ENCODE measurements at places on chromosomes 4 and X.

- no peaks in the 10 kb centered on the region for H3K4me1 ChIP-seq
- no peak overlapping the region for H3K4me3 ChIP-seq
- no peaks in the 10 kb centered on the region for H3K27me3 ChIP-seq
- no peak for DNase-seq
- H3K27ac ChIP-seq: no peak overlapping the region
- H3K36me3 ChIP-seq: no peaks in the 10 kb centered on the region
Measured at GRCh38 chrX:100445593-100445992, 35.5 kb upstream of the PCDH19 start.

- no peak for DNase-seq
- no peaks in the 10 kb centered on the region for H3K36me3 ChIP-seq
- no peak overlapping the region for H3K27ac ChIP-seq
- peaks cover 4% of the 10 kb centered on the region for H3K4me1 ChIP-seq
- H3K27me3 ChIP-seq: peaks cover 8% of the 10 kb centered on the region
- no peak overlapping the region for H3K4me3 ChIP-seq
Measured at GRCh38 chr4:123744664-123745290, 348.2 kb downstream of the SPRY1 start.

- DNase-seq: peak; percentile 59
- no peaks in the 10 kb centered on the region for H3K36me3 ChIP-seq
- H3K4me1 ChIP-seq: peaks cover 32% of the 10 kb centered on the region
- H3K4me3 ChIP-seq: peak overlapping the region; percentile 94
Measured at GRCh38 chr4:107721436-107722100, 1.5 kb upstream of the PAPSS1 start.

DNA sequence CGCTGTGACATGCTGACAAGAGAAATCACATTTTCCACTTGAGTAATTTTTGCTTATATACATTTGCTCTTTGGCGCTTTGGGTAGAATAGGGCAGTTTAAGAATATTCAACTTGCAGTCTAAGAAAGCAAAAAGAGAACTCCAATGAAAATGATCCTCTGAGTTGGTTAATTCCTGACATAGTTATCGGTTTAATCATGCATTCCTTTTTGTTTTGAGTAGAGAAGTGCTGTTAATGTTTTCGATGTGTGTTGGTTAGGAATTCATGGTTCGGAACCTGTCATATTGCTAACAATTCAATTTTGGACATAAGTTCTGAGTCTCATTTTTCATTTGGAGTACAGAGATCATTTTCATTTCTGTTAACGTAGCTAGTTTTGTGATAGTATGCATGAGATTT lies 700.6 kb upstream of the PITX2 start:
- H3K36me3 ChIP-seq: no peaks in the 10 kb centered on the region
- no peaks in the 10 kb centered on the region for H3K4me1 ChIP-seq
- no peak overlapping the region for H3K4me3 ChIP-seq
- no peak for DNase-seq

DNA sequence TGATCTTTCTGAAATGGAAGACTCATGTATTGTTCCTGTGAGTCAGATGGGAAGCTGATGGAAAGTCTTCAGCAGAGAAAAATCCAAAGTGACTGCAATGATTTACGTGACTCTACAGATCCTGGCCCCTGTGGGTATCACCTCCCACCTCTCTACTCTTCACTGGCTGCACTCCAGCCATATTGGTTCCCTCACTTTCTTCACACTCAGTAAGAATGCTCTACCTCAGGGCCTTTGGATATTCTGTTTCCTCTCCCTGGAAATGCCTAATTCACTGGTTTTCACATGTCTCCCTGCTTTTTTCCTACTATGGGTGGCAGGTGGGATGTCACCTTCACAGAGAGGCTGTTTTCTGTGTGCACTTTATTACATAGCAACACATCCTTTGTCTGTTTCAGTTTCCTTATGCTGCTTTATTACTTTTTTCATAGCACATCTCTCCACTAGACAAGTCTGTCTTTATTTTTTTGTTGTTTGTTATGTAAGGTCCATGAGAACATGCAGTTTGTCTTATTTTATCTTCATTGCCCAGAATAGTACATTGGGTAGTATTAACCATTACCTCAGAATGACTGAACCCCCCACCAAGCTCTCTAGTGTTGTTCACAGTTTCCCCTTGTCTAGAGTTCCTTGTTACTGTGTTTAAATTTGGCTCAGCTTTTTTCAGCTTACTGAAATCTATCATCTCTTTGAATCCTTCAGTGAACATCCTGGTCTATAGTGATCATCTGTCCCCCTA lies 57.6 kb upstream of the CLNK start:
- no peak overlapping the region for H3K27ac ChIP-seq
- no peaks in the 10 kb centered on the region for H3K36me3 ChIP-seq
- H3K4me1 ChIP-seq: no peaks in the 10 kb centered on the region
- H3K27me3 ChIP-seq: no peaks in the 10 kb centered on the region

GRCh38 chrX:12610079-12610478 lies 181.1 kb upstream of the PRPS2 start:
- no peaks in the 10 kb centered on the region for H3K36me3 ChIP-seq
- H3K27ac ChIP-seq: no peak overlapping the region
- H3K4me1 ChIP-seq: no peaks in the 10 kb centered on the region
- peaks cover 2% of the 10 kb centered on the region for H3K27me3 ChIP-seq
- DNase-seq: no peak
- H3K4me3 ChIP-seq: no peak overlapping the region

DNA sequence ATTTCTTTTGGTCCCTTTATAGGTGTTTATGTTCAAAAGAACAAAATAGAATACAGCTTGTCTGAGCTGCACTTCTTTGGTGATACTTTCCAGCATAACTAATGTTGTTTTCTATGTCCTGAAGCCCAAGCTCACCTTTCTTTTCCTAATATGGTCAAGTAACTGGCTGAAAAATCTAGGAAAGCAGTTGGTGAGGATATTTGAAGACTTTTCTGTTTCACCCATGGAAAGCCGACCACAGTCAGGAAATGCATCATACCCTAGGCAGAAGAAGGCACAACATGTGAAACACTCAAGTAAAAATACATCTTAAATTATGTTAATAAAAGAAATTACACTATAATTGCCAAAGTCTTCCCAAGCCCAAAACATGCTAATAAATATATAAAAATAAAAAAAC lies 337.0 kb downstream of the PDGFC start:
- no peak overlapping the region for H3K4me3 ChIP-seq
- no peak for DNase-seq
- H3K36me3 ChIP-seq: no peaks in the 10 kb centered on the region
- no peaks in the 10 kb centered on the region for H3K4me1 ChIP-seq
- H3K27me3 ChIP-seq: no peaks in the 10 kb centered on the region

DNA sequence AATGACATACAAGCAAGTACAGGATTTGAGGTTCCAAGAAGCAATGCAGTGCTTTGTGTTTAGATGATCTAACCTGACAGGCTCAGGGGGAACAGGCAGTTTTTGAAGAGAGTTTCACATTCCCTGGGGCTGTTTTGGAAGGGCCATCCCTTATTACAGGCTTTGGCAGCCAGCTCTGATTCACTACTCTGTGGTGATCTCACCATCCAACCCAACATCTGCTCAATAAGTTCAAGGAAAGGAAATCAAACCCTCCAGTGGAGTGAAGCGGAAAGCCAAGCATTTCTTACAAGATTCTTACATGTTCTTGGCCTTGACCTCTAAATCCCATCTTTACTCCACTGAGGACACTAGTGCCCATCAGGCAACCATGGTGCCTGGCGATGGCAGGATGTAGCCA lies 7.5 kb downstream of the IDS start:
- no peak overlapping the region for H3K27ac ChIP-seq
- no peaks in the 10 kb centered on the region for H3K27me3 ChIP-seq
- H3K36me3 ChIP-seq: peaks cover 11% of the 10 kb centered on the region
- H3K4me1 ChIP-seq: peaks cover 13% of the 10 kb centered on the region
- no peak for DNase-seq

DNA sequence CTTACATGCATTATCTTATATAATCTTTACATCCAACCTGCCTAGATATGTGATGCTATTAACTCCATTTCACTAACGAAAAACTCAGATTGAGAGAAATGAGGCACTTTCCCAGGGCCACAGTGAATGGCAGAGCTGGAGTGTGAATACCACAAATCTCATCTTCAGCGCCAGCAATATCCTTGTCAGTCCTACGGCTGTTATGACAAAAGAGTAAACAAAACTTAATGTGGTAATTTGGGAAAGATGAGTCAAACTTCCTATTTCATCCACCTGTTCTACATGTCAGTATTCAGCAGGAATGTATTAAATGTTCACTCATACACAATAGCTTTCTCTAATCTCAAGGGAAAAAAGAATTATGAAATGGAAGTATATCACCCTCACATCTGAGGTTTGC lies 56.9 kb downstream of the FAT1 start:
- H3K4me1 ChIP-seq: no peaks in the 10 kb centered on the region
- H3K27me3 ChIP-seq: peaks cover 3% of the 10 kb centered on the region
- H3K4me3 ChIP-seq: no peak overlapping the region
- no peaks in the 10 kb centered on the region for H3K36me3 ChIP-seq

- H3K4me1 ChIP-seq: peaks cover 13% of the 10 kb centered on the region
- H3K27ac ChIP-seq: no peak overlapping the region
- H3K27me3 ChIP-seq: peaks cover 6% of the 10 kb centered on the region
Measured at GRCh38 chr4:147741190-147741788, 9.4 kb downstream of the ARHGAP10 start.

DNA sequence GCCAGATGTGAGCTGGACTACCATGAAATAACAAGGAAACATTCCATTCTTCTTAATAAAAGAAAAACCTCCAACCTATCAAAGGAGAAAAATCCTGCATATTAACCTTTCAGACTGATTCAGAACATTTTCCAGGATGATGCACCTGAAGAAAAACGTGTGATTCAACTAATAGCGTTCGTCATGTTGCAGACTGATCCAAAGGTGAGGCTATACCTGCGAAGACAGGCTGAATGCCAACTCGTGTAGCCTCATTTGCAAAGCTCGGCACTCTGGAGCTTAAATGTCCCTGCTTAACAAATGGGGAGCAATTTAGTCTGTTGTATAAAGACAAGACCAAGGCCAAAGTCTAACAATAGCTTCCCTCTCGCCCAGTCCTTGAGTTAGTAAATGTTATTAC lies 172.0 kb upstream of the NOCT start:
- H3K4me1 ChIP-seq: no peaks in the 10 kb centered on the region
- no peaks in the 10 kb centered on the region for H3K36me3 ChIP-seq
- no peak overlapping the region for H3K27ac ChIP-seq
- DNase-seq: no peak
- no peak overlapping the region for H3K4me3 ChIP-seq
- H3K27me3 ChIP-seq: peaks cover 18% of the 10 kb centered on the region

DNA sequence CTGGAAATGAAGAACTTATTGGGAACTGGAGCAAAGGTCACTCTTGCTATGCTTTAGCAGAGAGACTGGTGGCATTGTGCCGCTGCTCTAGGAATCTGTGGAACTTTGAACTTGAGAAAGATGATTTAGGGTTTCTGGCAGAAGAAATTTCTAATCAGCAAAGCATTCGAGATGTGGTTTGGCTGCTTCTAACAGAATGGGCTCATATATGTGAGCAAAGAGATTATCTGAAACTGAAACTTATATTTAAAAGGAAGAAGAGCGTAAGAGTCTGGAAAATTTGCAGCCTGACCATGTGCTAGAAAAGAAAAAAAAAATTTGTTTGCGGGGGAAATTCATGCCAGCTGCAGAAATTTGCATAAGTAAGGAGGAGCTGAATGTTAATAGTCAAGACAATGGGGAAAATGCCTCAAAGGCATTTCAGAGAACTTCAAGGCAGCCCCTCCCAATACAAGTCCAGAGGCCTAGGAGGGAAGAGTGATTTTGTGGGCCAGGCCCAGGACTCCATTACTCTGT lies 35.9 kb upstream of the PAPSS1 start:
- no peak overlapping the region for H3K4me3 ChIP-seq
- H3K36me3 ChIP-seq: no peaks in the 10 kb centered on the region
- H3K4me1 ChIP-seq: no peaks in the 10 kb centered on the region
- peaks cover 3% of the 10 kb centered on the region for H3K27me3 ChIP-seq
- H3K27ac ChIP-seq: no peak overlapping the region

DNA sequence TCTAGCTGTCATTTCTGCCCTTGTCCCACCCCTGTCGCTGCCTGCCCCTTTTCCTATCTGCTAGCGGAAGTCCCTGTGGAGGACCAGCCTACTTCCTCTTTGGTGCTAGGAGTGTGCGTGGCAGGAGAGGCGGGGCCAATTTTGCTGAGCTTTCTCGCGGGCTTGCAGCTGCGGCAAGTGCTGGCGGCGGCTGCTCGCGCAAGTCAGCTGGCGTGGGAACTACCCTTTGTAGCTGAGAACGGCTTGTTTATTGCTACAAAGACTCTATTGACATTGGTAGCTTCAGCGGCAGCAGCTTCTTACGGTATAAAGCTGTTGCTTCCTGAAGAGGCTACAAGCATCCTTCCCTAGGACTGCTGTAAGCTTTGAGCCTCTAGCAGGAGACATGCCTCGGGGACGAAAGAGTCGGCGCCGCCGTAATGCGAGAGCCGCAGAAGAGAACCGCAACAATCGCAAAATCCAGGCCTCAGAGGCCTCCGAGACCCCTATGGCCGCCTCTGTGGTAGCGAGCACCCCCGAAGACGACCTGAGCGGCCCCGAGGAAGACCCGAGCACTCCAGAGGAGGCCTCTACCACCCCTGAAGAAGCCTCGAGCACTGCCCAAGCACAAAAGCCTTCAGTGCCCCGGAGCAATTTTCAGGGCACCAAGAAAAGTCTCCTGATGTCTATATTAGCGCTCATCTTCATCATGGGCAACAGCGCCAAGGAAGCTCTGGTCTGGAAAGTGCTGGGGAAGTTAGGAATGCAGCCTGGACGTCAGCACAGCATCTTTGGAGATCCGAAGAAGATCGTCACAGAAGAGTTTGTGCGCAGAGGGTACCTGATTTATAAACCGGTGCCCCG lies at the start of gene MAGEH1:
Gene MAGEH1 (plus strand): TSS at position 138 of the 843 bp plus-strand sequence. CDS start 248 bp downstream, at position 386.
- H3K4me1 ChIP-seq: peaks cover 20% of the 10 kb centered on the region
- peak within 1 kb of the TSS; percentile 97 for H3K27ac ChIP-seq
- no peaks in the 10 kb centered on the region for H3K36me3 ChIP-seq
- no peaks in the 10 kb centered on the region for H3K27me3 ChIP-seq
- DNase-seq: peak; percentile 82

- peaks cover 5% of the 10 kb centered on the region for H3K36me3 ChIP-seq
- H3K27ac ChIP-seq: no peak overlapping the region
- peaks cover 32% of the 10 kb centered on the region for H3K4me1 ChIP-seq
- peaks cover 3% of the 10 kb centered on the region for H3K27me3 ChIP-seq
- H3K4me3 ChIP-seq: no peak overlapping the region
Measured at GRCh38 chr4:38150766-38151165, 190.6 kb downstream of the PTTG2 start.

GRCh38 chrX:110796407-110796697 lies 735 bp upstream of the CHRDL1 start:
- H3K36me3 ChIP-seq: no peaks in the 10 kb centered on the region
- H3K27ac ChIP-seq: no peak overlapping the region
- no peak for DNase-seq
- peaks cover 2% of the 10 kb centered on the region for H3K4me1 ChIP-seq

DNA sequence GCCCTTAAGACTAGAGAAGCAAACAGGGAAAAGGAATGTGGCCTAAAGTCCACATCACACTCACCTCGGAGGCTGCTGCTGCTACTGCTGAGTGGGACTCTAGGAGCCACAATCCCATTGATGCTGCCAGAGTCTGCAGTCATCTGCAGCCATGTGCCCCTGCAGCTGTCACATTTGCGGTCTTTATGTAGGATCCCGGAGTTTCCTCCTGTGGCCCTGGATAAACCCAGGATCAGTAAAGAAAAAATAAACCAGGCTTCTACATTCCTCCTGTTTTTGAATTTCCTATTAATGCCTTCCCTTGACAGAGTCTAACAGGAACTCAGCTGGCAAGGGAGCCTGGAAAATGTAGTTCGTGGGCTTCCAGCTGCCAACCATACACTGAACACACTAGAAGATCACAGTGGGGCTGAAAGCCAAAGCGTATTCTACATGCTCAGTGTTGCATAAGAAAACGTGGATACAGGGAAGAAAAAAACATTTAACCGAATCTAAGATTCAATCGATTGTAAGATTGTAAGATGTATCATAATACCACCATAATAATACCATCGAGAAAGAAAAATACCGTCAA lies 10.3 kb upstream of the PHEX start:
- no peak overlapping the region for H3K4me3 ChIP-seq
- H3K27me3 ChIP-seq: peaks cover 1% of the 10 kb centered on the region
- no peaks in the 10 kb centered on the region for H3K4me1 ChIP-seq
- no peaks in the 10 kb centered on the region for H3K36me3 ChIP-seq
- no peak overlapping the region for H3K27ac ChIP-seq

All from naive thymus-derived CD8-positive, alpha-beta T cell (primary cell).